Esophagus squamous epithelium (tissue), 5 donors: ENCODE measurements at places on chromosomes 5 and 9. TPM values are rescaled to one million over a fixed set of nuclear protein-coding genes. Genes with fewer than 3 reads are reported as not detected.

TLX3 gene
- total RNA-seq, result not detected

TGFBI gene
- total RNA-seq, result 63.5 TPM

TAF1L gene
- total RNA-seq, result not detected

SPATA31A3 gene
- not detected for total RNA-seq

ENTREP1 gene
- 9.2 TPM for total RNA-seq

PDE6A gene
- total RNA-seq, result 3.6 TPM

NEURL1B gene
- 18.7 TPM for total RNA-seq

PRR16 gene
- total RNA-seq, result 1.9 TPM

SLC2A8 gene
- total RNA-seq, result 19.5 TPM

CDC20B gene
- total RNA-seq, result not detected

PCDHA8 gene
- not detected for total RNA-seq

MELK gene
- total RNA-seq, result 21.1 TPM

NUTM2G gene
- not detected for total RNA-seq

SLC6A3 gene
- not detected for total RNA-seq

NDST1 gene
- 76.5 TPM for total RNA-seq

PRUNE2 gene
- 10.4 TPM for total RNA-seq

HMGXB3 gene
- 18.3 TPM for total RNA-seq

TICAM2 gene
- 0.68 TPM for total RNA-seq

SHISAL2B gene
- not detected for total RNA-seq

SHLD3 gene
- 2.6 TPM for total RNA-seq

TSSK1B gene
- 0.12 TPM for total RNA-seq

CSF2 gene
- not detected for total RNA-seq

SEMA6A gene
- 28.6 TPM for total RNA-seq

FOXD4 gene
- total RNA-seq, result not detected

FAM163B gene
- not detected for total RNA-seq
